ENCODE measurements at places on chromosomes 7 and 10.

- no peak for DNase-seq
These were observed 2.1 kb downstream of the FAM20C start for GRCh38 chr7:194252-195009.

DNA sequence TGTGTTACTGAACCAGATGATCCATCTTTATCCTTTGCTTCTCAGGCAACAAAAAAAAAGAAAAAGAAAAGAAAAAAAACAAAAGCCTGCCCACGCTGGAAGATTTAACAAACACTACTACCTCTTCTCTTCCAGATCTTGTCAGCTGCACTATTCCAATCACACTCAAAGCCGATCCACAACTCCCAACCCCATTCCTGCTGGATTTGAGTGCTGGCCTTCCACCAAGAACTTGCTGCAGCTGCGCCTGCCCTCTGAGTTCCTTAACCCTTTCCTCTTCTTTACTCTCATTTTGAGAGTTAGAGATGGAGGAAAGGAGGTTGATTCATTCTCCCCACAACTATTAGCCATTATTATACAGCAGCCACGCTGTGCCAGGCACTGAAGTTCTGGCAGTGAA lies 16.0 kb upstream of the ITGA8 start:
- DNase-seq: no peak

GRCh38 chr7:146683439-146683838 lies 566.8 kb downstream of the CNTNAP2 start:
- no peak for DNase-seq

DNA sequence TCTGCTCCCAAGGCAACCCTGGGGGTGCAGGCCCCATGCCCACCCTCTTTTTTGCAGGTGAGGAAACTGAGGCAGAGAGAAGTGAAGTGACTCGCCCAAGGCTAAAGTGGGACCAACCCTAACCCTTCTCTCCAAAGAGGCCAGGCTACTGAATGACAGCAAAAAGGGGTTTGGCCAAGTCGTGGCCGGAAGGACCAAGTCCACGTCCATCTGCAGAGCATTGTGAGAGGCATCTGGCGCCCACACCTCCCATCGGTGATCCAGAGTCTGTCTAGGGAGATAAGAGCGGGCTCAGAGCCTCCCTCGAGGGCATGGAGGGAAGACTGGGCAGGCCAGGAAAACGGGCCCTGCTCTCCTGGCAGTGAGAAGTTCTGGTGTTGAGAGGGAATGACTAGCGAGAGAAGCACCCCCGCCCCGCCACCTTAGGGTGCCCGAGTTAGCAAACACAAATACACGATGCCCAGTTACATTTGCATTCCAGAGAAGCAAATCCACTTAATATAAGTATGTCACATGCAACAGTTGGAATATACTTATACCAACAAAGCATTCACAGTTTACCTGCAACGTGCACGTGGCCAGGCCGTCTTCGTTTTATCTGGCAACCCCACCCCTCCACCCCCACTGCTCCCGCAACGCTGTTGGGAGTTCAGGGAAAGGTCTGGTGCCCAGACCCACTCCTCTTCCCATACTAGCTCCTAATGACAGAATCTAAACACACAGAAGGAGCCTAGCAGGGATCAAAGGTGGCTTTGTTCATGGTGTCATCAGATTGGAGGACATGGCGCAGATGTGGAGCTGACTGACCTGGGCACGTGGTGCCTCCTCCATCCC lies 124.9 kb downstream of the OAT start:
- no peak for DNase-seq

DNA sequence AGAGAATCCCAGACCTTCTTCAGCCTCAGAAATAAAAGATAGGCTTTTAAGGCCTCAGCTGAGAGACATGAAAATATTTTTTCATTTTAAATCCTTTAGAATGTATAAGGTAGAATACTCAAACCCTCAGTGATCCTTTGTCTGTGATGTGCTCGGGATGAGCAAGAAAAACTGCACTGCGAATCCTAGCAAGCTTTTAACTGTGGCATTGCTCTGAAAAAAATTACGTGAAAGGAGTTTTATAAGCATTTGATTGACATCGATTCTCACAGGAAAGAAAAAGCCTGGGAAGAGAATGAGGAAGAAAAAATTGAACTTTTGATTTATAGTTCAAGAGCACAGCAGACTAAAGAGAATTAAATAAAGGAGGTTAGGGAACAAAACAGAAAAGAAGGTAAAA lies 120.0 kb downstream of the TMEM168 start:
- DNase-seq: no peak

- DNase-seq: no peak
These were observed 100.9 kb upstream of the CHST15 start for GRCh38 chr10:124194199-124194824.

DNA sequence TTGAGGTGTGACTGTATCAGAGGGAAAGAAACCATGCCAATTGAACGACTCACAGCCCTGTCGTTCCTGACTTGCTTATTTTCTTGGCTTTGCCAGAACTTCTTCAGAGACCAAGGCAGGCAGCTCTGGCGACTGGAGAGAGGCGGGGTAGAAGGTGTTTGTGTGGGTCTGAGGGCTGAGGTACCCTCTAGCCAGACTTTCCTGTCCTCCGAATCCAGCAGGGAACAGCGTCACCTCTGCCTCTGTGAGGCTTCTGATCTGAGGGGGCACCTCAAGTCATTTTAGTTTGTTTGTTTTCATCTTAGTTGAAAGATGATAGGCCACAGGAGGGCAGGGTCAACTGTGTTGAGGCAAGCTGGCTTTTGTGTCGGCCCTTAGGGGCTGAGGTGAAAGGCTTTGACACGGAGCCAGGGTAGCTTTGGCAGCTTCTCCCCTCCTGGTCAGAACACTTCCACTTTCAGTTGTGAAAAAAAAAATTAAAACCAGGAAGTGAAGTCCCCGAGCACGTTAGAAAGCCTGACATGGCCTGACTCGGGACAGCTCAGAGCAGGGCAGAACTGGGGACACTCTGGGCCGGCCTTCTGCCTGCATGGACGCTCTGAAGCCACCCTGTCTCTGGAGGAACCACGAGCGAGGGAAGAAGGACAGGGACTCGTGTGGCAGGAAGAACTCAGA lies 1.9 kb downstream of the ACSL5 start:
- peak; percentile 53 for DNase-seq

DNA sequence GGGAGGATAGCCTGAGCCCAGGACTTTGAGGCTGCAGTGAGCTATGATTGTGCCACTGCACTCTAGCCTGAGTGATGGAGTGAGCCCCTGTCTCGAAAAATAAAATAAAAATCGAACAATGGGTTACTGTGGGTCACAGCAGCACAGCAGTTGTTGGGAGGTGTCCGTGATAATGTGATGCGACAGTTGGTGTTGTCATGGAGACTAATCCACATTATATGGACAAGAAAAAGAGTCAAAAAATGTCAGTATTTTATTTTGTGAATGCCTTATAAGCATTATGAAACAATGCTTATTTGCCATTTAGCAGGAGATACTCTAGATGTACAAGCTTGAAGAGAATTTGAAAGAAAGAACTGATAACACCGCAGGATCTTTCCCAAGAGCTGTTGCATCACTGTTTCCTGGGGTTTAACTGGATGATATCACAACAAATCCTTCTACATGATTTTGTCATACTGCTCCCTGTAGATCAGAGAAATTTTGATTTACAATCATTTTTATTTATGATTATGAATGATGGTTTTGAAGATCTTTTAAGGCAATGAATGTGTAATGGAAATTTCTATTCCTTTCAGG lies 195.4 kb downstream of the BAMBI start:
- DNase-seq: no peak

DNA sequence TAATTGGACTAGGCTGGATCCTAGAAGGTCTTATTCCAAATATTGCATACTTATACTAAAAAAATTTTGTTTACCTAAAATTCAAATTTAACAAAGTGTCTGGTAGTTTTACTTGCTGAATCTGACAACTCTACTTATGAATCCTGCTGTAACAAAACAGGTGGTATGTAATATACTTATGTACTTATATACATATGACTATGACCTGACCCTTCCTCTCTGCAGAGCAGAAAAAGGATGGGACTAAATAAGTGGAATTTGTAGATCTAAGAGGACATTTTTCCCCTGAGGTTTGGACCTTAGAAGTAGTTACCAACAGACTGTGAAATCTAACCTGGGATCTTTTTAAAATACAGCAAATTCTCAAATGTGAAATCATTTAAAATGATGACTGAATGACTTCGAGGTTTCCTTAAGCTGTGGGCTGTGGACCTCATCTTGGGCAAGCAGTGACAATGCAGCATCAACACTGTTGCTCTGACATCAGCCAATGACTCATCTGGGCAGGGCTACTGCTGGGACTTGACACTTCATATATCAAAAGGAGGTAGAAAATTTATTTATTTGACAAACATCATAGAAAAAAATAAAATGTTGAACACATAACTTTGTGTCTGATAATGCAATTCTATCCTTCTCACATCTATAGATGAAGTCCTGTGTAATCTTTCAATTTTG lies 73.6 kb downstream of the RELN start:
- no peak for DNase-seq

GRCh38 chr10:72308320-72308987 lies 34.7 kb downstream of the DDIT4 start:
- DNase-seq: peak; percentile 56

- DNase-seq: no peak
These were observed 127.3 kb downstream of the RNLS start for GRCh38 chr10:88455831-88456230.

DNA sequence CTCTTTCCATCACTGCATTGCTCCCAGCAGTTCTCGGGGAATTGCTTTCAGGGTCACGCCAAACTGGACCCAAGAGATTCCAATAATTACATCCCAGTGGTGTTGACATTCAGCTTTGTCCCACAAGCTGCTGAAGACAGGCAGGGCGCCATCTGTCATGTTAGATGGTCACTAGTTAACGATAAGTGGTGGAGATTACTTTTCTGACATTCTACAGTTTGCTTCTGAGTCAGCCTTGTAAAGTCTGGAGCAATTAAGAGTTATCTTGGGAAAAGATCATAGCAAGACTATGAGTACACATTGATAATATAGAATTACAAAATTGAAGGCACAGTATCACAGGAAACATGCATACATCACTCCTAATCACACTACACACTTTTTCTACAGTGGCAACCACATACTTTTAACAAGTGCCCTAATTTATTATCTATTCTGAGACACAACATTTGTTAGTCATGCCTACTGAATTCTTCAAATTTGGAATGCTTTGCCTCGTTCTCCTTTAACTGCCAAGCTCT lies 41.9 kb downstream of the SEMA3C start:
- no peak for DNase-seq
